ENCODE measurements at places on chromosomes 5 and 9. TPM values are rescaled to one million over a fixed set of nuclear protein-coding genes. Genes with fewer than 3 reads are reported as not detected.

GRCh38 chr9:101625876-101626275, 31.1 kb upstream of the PPP3R2 start:
- no peak for DNase-seq
- no peak overlapping the region for H3K27ac ChIP-seq
- H3K27me3 ChIP-seq, result no peaks in the 10 kb centered on the region
- no peaks in the 10 kb centered on the region for H3K36me3 ChIP-seq
- H3K4me1 ChIP-seq, result no peaks in the 10 kb centered on the region

DNA sequence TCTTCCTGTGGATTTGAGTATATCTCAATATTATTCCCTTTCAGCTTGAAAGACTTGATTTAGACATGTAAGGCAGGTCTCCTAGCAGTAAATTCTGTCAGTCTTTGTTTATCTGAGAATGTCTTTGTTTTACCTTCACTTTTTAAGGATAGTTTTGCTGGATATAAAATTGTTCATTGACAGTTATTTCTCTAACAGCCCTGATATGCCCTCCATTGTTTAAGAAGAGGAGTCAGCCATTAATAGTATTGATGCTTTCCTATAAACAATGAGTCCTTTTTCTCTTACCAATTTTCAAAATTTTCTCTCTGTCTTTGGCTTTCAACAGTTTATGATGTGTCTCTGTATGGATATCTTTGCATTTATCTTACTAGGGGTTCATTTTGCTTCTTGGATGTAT, 163.5 kb upstream of the ANKRD55 start:
- no peaks in the 10 kb centered on the region for H3K36me3 ChIP-seq
- H3K27me3 ChIP-seq, result no peaks in the 10 kb centered on the region
- no peaks in the 10 kb centered on the region for H3K4me1 ChIP-seq
- no peak overlapping the region for H3K4me3 ChIP-seq
- DNase-seq, result no peak

Gene FRRS1L
- total RNA-seq, result 4.3 TPM

Gene IFNK
- not detected for total RNA-seq

DNA sequence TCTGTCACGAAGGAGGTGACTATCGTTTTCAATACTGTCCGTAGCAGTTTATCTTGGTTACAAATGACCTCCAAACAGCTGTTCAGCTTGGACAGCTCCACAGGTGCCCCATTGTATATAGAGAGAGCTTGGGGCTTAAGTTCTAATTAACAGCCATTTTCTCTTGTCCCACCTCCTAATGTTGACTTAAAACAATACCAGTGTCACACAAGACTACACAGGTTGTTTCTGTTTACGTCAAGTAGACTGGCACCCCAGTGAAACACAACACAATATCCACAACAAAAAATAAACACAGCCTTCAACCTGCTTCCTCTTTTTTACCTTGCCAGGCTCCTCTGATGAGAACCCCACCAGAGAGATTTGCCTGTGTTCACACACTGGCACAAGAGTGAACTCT, 39.8 kb upstream of the TLE1 start:
- no peaks in the 10 kb centered on the region for H3K36me3 ChIP-seq
- no peaks in the 10 kb centered on the region for H3K27me3 ChIP-seq
- DNase-seq, result peak; percentile 64
- peaks cover 12% of the 10 kb centered on the region for H3K4me1 ChIP-seq

Gene STARD4
- total RNA-seq, result 157 TPM

GRCh38 chr9:33146298-33146697, 20.8 kb downstream of the B4GALT1 start:
- no peak for DNase-seq
- H3K36me3 ChIP-seq, result no peaks in the 10 kb centered on the region
- no peak overlapping the region for H3K27ac ChIP-seq
- H3K4me1 ChIP-seq, result no peaks in the 10 kb centered on the region

Gene AQP7
- 0.25 TPM for total RNA-seq

GRCh38 chr5:168985454-168985853, 315.5 kb downstream of the SLIT3 start:
- peaks cover 15% of the 10 kb centered on the region for H3K4me1 ChIP-seq
- no peaks in the 10 kb centered on the region for H3K36me3 ChIP-seq
- H3K4me3 ChIP-seq, result no peak overlapping the region
- no peaks in the 10 kb centered on the region for H3K27me3 ChIP-seq
- DNase-seq, result no peak
